ENCODE measurements at places on chromosomes 6 and 20.

GRCh38 chr20:58905236-58905635 is 52.7 kb downstream of the GNAS start:
- no peak for DNase-seq

DNA sequence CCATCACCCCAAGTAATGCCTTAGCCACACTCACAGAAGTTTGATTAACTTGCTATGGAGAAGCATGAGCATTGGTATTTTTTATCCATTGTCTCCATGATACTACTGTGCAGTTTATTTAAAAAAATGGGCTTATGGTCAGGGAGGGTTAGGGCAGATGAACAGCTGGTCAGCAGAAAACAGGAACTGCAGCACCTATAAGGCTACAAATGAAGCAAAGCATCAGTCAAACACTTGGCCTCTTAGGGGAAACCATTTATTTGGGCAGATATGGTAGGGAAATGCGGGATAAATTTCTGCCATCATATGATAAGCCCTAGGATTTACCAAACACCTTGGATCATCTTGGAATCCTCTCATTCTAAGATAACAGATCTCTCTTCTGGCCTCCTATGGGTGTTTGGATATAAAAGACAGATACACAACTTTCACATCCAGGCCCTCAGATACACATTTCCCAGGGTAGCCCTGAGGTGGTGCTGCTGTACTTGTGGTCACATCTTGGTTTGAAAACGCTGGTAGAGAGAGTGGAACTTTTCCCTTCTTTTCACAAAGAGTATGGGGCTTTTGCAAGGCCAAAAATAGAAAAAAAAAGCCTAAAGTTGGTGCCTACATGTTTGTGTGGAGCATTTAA is 42.8 kb upstream of the AHI1 start:
- DNase-seq, result no peak

GRCh38 chr6:168536665-168537539 is 95.9 kb downstream of the SMOC2 start:
- peak; percentile 8 for DNase-seq

DNA sequence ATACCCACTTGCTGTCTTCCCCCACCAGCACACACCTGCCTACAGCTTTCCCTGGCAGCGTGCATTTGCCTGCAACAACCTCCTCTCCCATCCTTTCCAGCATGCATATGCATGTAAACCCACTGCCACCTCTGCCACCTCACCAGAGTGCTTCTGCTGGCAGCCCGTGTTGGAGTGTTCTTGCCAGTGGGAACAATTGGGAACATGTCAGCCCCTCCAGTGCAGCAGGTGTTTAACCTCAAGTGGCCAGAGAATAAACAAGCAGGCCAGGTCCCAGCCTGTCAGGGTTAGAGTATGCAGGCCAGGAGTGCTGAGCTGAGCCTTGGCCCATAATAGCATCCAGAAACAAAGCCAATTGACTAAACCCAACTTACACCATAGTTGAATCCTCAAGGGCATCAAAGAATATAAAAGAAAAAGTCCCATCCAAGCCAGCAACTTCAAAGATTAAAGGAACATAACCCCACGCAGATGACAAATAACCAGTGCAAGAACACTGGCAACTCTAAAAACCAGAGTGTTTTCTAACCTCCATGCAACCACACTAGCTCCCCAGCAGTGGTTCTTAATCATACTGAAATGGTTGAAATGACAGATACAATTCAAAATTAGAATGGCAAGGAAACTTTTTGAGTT is 1212.1 kb upstream of the CITED2 start:
- no peak for DNase-seq

DNA sequence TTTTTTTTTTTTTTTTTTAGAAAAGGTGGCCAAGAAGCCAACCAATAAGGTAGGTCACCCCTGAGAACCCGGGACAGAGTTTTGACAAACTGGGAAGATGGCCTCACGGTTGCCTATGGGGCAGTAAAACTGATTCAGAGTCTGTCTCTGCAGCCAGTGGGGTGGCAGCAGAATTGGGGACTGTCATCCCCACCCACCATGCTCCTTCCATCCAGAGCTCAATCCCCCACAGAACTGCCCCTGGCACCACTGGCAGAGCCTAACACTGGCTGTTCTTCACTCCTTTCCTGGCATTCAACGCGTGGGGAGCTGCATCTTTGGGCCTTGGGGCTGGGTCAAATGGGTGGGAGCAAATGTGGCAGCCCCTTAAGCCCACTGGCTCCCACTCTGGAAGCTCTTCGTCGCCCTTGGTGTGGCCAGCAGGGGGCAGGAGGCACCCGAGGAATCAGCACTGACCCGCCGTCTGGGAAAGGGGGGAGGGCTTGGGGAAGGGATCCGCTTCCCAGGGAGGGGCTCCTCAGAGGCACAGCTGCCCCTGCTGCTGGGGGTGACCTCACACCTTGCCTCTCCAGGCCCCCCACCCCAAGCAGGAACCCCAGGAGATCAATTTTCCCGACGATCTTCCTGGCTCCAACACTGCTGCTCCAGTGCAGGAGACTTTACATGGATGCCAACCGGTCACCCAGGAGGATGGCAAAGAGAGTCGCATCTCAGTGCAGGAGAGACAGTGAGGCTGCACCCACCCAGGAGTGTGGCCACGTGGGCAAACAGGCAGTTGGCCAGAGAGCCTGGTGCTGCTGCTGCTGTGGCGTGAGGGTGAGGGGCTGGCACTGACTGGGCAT is 10.4 kb downstream of the CD40 start:
- peak; percentile 50 for DNase-seq

DNA sequence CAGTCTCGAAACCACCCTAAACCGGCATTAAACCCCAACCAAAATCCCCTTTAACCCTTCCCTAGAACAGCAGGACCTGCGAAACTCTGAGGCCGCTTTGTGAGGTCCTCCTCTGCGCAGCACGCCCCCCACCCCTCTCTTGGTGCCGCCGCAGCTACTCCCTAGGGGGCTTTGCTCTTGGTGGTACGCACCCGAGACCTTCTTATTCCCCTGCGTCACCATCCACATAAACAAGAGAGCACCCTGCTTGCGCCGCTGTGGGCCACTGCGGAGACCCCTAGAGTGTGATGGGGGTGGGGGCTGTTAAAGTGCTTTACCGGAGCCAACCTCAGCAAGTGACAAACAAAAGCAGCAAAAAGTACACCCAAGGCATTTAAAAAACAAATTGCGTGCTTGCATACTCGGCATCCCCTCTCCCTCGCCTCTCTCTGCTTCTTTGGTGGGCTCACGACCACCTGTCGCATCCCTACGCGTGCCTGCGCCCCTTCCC is 502 bp upstream of the GNAS start:
- no peak for DNase-seq

DNA sequence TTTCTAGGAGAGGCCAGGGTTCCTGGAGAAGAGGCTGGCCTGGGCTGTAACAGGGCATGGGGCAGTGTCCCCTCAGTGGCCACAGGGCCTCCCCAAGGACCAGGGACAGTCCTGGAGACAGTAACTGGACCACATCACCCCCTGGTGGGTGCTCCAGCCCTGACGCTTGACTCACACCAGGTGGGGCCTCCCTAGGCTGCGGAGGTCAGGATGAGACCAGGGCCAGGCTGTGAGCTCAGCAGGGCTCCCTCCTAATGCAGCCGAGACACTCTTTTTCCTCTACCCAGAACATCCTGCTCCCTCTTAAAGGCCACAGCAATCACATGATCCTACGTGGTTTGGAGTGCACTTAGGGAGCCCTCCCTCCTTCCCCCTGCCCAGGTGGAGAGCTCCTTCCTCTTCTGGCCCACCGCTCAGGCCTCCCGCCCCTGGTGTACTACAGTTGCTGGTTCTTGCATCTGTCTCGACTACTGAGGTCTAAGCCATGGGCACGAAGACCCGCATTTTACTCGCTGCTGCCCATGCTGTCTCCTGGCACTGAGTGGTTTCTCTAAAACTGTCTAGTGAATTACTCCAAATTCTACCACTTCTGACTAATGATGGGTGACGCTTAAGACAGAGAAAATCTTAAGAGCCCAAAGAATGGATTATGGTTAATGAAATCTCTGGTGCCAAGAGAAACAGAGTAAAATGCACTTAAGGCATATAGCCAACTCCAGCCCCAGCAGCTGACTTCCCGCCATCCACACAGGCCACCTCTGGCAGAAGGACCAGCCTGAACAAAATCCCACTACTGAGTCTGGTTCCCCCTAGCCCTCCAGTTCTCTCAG is 166.1 kb upstream of the CST7 start:
- no peak for DNase-seq

DNA sequence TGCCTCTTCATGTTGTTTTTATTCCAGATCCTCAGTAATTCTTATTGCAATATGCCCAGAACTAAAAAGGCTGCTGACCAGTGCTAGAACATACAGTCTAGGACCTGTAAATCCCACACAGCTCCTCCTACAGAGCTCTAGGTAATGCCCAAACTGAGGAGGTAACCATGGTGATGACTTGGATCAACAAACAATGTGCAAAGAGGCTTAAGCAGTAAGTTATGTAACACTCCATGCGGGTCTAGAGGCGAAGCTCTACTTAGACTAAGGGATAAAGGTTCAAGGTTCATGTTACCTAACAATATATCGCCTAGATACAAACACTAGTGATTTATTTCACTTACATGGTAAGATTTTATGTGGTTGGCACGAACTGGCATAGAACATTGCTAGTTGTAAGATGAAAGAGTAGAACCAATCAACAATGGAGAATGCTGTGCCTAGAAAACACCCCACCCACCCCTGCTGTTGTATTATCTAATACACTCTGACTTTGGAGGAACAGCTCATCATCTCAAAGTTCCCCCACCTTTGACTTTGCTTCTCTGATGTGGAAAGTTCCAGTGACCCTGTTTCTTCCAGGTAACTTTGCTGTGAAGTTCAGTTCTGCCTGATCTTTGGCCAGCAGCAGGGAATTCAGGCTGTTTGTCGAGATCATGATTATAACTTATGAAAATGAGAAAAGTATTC is 242.4 kb downstream of the ALDH8A1 start:
- DNase-seq, result no peak

DNA sequence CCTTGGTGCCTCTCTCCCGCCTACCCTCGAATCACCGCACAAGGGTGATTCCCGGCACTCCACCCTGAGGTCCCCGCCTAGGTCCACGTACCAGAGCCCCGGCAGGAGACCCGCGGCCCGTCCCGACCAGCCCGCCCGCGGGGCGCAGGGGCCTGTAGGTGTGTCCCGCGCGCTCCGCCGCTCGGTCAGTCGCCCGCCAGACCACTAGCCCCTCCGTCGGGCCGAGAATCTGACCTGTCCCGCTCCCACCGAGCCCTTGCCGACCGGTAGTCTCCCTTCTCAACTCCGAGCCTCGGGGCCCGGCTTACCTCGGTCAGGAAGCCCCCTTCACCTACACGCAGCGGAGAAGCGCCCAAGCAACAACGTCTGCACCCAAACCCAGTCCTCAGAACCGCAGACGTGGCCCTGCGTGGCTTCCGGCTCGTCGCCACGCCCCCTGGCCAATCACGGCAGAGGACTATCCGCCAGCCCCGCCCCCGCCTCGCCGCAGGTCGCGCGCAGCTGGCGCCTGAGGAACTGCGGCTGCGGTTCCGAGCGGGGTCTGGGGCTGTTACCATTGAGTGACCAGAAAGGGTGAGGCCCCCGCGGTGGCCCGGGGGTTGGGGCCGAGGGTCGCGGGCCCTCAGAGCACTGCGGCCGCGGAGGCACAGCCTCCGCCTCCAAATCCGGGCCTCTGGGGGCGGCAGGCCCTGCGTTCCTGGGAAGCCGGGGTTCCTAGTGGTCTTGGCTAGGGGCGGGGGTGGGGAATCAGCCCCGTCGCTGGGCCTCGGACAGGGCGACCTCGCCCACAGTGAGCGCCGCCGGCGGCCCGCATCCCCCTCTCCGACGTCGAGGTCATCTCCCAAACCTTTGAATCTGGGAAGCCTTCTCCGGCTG is at the start of the genes PGM3 and RWDD2A:
TSS of gene PGM3 (minus strand) at position 395 of the 876 bp plus-strand sequence. CDS start 2,253 bp downstream, outside the sequence.
TSS of gene RWDD2A (plus strand) at position 487 of the 876 bp plus-strand sequence. CDS start 1,095 bp downstream, outside the sequence.
- peak; percentile 88 for DNase-seq

- DNase-seq, result peak; percentile 50
These were observed 3.8 kb downstream of the MTCL3 start for GRCh38 chr6:127515234-127515793.

DNA sequence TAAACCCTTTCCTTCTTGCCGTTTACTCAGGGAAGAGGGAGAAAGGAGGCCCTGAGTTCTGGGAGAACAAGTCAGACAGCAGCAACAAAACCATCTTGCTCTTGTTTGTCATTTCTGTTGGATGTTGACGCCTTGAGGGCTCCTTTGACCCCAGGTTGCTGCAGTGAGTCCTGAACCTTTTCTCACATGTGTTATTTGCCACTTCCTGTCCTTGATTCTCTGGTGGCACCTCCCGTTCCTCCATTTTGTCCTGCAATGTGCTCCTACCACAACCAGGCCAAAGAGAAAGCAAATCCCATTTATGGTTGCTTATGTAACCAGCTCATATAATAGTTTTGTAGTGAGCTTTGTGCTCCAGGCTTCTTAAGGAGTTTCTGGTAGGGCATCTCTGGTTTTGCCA is 66.6 kb upstream of the ADGRF4 start:
- DNase-seq, result no peak

GRCh38 chr6:30145818-30146217 is 9.9 kb downstream of the TRIM40 start:
- DNase-seq, result no peak

GRCh38 chr6:119368921-119369320 is 19.4 kb upstream of the MAN1A1 start:
- no peak for DNase-seq

DNA sequence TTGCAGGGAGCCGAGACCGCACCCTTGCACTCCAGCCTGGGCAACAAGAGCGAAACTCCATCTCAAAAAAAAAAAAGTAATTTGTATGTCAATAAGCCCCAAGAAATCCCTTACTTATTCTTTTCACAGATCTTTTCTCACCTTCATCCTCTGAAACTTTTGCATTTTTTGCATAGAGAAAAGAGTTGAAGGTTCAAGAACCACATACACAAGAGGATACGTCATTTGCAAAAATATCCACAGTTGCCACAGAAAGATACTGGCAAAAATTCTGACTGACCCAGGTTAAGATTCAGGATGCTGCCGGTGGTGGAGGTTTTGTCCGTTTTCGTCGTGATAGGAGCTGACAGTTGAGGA is 94.5 kb downstream of the ZMYND8 start:
- DNase-seq, result no peak

DNA sequence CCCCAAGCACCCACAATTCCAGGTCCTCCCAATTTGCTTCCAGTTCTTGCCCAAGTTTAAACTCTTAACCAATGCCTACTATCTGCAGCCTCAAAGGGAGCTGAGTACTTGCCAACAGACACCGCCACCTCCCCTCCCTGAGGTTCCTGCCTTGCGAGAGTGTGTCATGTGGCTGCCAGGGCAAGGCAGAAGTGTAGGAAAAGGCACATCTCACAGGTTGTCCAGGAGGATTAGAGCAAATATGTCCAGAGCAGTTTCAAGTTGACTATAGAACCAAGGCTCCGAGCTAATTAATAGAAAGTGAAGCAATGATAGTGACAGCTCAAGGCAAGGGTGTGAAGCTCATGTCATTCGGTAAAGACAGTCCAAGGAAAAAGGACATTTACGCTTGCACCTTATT is 127.8 kb downstream of the ATXN1 start:
- DNase-seq, result no peak

- peak; percentile 87 for DNase-seq
These were observed 510.2 kb upstream of the SULF2 start for GRCh38 chr20:48295445-48295903.

All from cerebellar cortex (tissue), 1 donor.